Fibroblast of villous mesenchyme (primary cell): ENCODE measurements at places on chromosomes 3 and 15. TPM values are rescaled to one million over a fixed set of nuclear protein-coding genes. Genes with fewer than 3 reads are reported as not detected.
A peak's percentile ranks its signal among the peaks of the same experiment; 100 is the strongest.

The KCNAB1 gene
- 0.64 TPM in 1 of 2 replicates, not detected in the other for total RNA-seq

The SLC7A14 gene
- total RNA-seq, result 1.6 and 2.2 TPM in 2 replicates

The KLHL40 gene
- total RNA-seq, result not detected in 2 replicates

DNA sequence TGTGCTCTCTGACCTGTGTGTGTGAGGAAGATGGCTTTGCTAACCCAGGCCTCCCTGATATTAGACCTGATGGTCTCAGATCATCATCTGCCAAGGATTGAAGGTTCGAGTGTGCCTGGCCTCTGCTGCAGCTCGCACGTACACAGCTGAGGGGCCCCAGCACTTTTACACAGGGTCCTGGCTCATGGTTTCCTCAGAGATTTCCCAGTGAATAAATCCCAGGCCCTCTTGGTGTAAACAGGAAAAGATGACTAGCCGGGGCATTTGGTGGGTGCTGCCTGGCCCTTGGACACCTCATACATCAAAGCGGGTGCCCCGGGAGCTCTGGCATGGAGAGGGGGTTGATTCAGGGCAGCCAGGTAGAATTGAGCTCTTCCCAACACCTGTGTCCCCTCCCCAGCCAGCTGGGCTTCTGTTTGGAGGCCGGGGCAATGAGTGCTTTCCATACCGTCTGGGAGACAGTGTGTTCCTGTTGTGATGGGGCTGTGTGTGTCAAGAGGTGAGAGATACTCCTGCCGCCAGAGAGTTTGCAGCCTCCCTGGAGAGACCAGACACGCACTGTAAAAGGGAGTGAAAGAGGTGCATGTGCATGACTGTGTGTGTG lies 72.5 kb upstream of the TLE3 start:
- peak; percentile 35 for DNase-seq

DNA sequence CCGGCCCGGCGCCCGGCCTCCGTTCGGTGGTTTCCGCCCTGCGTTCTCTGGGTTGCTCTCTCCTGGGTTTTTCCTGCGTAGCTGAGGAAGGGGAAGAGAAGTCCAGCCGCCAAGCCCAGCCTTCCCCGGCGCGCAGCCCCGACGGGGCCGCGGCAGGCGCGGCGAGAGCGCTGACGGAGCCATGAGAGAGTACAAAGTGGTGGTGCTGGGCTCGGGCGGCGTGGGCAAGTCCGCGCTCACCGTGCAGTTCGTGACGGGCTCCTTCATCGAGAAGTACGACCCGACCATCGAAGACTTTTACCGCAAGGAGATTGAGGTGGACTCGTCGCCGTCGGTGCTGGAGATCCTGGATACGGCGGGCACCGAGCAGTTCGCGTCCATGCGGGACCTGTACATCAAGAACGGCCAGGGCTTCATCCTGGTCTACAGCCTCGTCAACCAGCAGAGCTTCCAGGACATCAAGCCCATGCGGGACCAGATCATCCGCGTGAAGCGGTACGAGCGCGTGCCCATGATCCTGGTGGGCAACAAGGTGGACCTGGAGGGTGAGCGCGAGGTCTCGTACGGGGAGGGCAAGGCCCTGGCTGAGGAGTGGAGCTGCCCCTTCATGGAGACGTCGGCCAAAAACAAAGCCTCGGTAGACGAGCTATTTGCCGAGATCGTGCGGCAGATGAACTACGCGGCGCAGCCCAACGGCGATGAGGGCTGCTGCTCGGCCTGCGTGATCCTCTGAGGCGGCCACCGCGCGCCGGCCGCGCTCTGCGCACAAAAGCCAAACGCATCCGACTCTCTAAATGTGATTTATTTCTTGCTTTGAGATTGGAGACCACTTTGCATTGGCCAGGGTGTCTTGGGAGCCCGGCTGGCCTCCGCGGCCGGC lies 727 bp downstream of the RAP2B start:
- peak; percentile 47 for DNase-seq

The MUC4 gene
- total RNA-seq, result not detected in 2 replicates

- DNase-seq, result no peak
Observed at GRCh38 chr3:77242371-77242770, 202.5 kb downstream of the ROBO2 start.

GRCh38 chr3:50672656-50673055 lies 2.1 kb upstream of the DOCK3 start:
- DNase-seq, result no peak

DNA sequence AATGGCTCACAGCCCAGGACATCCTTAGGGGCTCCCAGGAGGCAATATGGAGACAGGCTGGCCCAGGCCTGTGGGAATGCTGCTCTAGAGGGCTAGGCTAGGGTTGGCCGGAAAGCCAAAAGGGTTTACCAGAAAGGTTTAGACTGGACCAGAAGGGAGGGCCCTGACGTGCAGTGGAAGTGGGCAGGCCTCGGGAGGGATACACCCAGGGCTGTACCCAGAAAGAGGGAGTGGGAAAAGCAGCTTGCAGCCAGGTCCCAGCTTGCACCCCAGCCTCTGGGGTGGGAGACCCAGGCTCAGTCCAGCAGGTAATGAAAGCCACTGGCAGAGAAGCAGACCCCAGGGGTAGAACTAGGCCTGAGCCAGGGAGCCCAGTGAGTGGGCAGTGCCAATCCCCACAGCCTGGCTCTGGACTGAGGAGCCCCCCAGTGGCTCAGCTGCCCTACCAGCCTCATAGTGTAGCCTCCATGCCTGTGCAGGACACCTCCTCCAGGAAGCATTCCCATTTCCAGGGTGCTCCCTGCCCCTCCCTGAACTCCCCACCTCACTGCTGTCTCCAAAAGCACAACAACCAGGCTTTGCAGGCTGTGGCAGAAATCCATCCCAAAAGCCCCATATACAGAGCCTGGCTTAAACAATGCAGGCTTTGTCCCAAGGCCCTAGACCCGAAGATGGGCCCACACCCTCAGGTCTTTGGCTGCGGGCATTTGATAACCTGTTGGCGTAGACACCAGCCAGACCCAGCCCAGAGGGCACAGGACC lies 3.5 kb downstream of the GORASP1 start:
- no peak for DNase-seq

The CDCP1 gene
- total RNA-seq, result 10.4 and 20.6 TPM in 2 replicates

The SLC24A5 gene
- not detected in 2 replicates for total RNA-seq

The P3H2 gene
- 21.9 and 51.8 TPM in 2 replicates for total RNA-seq

The PYGO1 gene
- 9.0 and 12.5 TPM in 2 replicates for total RNA-seq

GRCh38 chr3:30612437-30613132 lies 6.2 kb downstream of the TGFBR2 start:
- DNase-seq, result no peak

- no peak for DNase-seq
Observed at GRCh38 chr3:7328339-7328738, 467.4 kb downstream of the GRM7 start.
